ENCODE measurements at places on chromosomes 16 and 17. TPM values are rescaled to one million over a fixed set of nuclear protein-coding genes. Genes with fewer than 3 reads are reported as not detected.

DNA sequence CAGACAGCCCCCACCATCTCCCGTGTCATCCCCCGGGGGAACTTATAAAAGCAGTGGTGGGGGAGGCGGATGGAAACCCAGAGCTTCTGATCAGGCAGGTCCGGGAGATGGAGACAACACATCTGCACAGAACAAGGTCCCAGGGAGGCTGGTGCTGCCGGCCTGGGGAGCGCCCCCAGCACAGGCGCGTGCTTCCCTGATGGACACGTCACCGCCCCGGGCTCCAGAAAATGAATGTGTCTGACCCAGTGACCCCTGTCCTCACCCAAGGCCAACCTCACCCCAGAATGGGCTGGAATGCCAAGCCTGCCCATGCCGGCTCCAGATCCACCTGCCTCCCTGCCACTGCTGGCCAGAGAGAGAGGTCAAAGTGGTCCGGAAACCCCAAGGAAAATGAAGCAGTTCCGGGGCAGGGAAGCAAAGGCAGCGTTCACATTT is 12.5 kb downstream of the SLC7A5 start:
- no peak for DNase-seq

- peak; percentile 48 for DNase-seq
Observed at GRCh38 chr17:1454541-1454940, 1.5 kb downstream of the CRK start.

Gene AURKB
- polyA plus RNA-seq: 96.4 TPM

DNA sequence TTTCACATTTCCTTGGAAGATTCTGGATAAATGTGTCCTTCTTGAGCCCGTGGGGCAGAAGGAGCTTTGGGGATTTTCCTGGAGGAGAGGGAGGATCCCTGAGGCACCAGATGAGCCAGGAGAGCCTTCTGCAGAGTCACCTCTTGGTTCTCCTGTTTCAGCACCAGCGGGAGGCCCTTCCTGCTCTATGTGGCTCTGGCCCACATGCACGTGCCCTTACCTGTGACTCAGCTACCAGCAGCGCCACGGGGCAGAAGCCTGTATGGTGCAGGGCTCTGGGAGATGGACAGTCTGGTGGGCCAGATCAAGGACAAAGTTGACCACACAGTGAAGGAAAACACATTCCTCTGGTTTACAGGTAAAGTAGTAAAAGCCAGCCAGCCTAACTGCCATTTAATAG is 77.1 kb downstream of the ARSG start:
- no peak for DNase-seq
